Right cardiac atrium (tissue), 5 donors: ENCODE measurements at places on chromosomes 16 and 17. TPM values are rescaled to one million over a fixed set of nuclear protein-coding genes. Genes with fewer than 3 reads are reported as not detected.

DNA sequence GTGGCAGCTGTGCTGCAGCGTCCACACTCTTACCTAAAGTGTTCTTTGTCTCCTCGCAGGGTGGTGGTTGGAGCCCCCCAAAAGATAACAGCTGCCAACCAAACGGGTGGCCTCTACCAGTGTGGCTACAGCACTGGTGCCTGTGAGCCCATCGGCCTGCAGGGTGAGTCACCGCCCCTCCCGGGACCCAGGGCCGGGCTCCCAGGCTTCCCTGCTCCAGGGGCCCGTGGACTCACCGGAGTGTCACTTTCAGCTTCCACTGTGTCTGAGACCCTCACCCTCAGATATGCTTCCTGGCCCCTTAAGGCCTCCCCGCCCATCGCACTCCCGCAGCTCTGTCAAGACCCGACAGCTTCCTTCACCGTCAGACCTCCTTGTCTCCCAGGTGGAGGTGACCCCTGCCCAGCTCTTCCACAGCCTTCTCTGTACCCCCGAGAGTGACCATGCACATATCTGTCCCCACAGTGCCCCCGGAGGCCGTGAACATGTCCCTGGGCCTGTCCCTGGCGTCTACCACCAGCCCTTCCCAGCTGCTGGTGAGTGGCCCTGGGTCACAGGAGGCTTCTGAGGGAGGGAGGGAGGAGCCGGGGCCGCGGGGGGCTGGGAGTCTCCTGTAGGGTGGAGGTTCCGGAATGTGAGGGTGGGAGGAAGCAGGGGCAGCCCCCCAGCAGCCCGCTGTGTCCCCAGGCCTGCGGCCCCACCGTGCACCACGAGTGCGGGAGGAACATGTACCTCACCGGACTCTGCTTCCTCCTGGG lies 1.8 kb downstream of the ITGAX start:
- DNase-seq = no peak

HSF4 gene
- 70.0 TPM for total RNA-seq

GRCh38 chr17:73013816-73014663 lies 78.4 kb downstream of the SLC39A11 start:
- no peak for DNase-seq

GRCh38 chr16:3698941-3699340 lies 18.4 kb downstream of the TRAP1 start:
- DNase-seq = no peak

- DNase-seq = peak; percentile 78
These were observed 6.1 kb downstream of the DRG2 start for GRCh38 chr17:18093616-18094408.

CARD14 gene
- not detected for total RNA-seq

DNA sequence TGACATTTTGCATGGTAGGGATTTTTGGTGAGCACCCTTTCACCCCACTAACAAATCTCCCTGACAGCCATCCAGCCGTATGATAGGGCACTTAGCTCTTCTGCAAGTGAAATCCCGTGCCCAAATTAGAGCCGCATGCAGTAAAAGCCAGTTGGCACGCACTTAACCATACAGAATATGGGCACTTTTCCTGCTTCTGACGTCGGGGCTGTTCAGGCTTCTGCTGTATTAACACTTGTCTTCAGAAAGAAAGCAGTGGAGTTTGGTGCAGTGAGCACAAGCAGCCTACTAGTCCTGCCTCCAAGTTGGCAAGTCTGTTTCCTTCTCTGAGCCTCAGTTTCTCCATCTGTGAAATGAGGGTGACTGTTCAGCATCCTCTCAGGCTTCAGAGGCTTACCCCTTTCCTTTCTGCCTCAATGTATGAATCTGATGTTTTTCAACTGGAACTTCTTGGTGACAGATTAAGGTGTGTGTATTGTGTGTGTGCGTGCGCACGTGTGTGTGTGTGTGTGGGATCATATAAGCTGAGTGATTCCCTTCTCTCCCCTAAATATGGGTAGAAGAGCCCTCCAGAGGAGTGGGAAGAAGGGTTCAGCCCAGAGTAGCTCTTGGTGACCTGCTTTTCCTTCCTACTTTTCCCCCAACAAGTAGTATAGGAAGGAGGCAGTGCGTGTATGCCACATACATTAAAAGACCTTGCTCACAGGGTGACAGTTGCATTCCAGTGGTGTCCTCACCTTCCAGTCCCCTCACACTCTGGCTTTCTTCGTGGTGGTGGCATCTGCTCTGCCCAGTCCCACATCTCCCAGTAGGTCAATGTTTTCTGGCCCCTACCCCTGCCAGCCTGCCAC lies 19.0 kb downstream of the IGF2BP1 start:
- DNase-seq = no peak

DNA sequence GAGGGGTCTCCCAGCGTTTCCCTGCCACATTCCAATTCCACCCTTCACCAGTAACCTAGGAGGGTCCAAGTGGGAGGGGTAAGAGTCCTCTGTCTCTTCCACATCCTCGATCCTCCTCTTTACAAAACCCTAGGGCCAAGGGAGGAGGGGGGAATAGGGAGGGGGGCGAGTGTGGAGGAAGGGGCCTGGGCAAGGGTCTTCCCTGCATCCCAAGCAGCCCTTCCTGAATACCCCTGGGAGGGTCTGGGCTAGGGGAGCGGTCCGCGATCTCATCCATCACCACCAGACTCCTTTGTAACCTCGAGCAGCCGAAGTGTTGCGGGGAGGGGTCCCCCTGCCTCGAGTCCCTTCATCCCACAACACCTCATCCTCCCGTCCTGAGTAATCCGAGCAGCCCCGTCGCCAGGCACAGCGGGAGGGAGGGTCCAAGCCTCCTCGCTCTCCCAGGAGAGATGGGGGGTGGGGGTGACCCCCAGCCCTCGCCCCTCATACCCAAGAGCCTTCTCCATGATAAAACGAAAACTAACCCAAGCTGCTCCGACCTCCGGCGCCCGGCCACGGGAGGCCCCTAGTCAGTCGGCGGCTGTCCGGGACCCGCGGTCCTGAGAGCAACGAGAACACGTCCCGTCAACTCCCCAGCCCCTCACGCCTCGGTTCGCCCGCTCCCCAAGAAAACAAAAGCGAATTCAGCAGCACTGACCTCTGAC lies 502 bp downstream of the SMPD3 start:
- DNase-seq = no peak

DOC2B gene
- total RNA-seq = 2.3 TPM

- DNase-seq = no peak
These were observed 5.4 kb downstream of the CD2BP2 start for GRCh38 chr16:30349675-30350074.

TMEM100 gene
- 27.6 TPM for total RNA-seq

DNA sequence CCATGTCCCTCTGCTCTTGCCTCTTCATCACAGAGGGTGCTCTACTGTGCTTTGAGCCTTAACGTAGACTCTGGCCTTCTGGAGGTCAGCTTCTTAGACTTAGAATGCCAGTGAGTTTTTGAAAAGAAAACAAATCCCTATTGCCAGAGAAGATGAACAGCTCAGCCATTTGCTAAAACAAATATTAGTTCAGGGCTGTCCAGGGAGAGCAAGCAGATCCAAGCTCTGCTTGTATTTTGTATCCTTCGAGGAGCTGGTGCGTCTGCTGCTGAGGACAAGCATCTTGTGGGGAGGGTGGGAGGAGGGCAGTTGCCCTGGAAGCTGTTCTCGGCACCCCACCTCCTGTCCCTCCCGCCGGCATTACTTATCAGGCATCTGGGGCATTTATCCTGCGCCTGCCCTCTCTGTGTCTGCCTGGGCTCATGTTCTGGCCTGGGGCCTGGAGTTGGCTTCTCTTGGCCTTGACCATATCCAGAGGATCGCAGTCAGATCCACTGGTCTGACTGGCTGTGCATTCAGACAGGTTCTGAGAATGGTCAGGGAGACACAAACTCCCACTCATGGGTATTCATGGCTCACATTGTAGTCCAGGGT lies 173.1 kb upstream of the NLRP1 start:
- no peak for DNase-seq

DNA sequence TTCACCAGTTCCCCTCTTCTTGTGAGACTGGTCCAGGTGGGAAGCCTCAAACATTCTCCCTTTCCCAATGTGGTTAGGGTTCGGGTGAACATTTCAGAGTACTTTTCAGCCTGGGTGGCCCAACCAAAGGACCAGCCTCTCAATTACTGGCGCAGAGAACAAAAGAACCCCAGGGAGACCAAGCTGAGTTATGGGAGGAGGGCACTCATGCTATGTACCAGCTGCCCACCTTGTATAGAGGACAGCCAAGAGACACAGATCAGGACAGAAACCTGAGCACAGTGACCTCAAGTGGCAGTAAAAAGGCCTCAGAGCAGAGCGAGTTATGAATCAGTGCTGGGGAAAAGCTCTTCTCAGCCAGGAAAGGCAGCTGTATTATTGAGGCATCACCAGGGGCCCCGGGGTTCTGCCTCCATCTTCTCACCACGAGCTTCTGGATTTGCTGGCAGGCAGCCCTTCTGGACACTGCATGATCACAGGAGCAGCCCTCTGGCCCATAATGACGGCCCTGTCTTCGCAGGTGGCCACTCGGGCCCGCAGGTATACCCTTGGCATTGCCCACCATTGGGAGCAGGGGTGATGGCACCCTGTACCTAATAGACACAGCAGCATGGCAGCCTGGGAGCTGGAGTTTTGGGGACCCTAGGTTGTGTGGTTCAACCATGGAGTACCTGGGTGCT lies 3.8 kb downstream of the G6PC3 start:
- DNase-seq = no peak

PSMD7 gene
- 118 TPM for total RNA-seq

ATP2C2 gene
- not detected for total RNA-seq

DNA sequence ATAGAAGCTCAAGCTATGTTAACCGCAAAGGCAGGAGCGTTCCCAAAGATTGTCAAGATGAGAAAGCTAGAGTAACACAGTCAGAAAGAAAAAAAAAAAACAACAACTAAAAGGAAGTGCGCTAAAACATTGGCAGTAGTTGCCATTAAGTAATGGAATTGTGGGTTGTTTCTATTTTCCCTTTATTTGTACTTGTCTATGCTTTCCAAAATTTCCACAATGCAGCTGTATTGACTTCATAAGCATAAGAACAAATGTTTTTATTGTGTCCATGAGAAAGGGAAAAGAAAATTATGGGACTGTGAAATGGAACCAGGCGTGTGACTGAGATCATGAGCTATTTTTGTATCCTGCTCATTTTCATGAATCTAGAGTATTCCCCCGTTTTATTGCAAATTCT lies 153.4 kb downstream of the TMEM114 start:
- no peak for DNase-seq

- DNase-seq = no peak
These were observed 285.8 kb downstream of the NPIPA8 start for GRCh38 chr16:18050777-18051176.

- DNase-seq = peak; percentile 94
These were observed 9.1 kb downstream of the TFAP4 start for GRCh38 chr16:4263504-4264436.

CES4A gene
- total RNA-seq = 12.6 TPM

DNA sequence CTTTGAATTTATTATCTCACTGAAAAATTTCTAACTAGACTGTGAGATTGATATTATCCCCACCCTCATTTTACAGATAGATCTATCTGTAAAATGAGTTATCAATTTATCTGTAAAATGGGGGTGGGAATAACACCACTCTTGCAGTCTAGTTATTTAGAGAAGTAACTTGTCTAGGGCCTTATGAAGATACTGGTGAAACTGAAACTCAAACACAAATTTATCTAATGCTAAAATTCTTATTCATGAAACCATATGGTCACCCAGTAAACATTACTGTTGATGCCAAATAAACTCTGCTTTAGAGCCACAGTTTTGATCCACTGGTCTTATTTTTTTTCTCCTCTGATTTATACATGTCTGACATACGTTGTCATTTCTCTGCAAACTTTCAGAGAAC lies 52.1 kb upstream of the SMIM36 start:
- no peak for DNase-seq

DNA sequence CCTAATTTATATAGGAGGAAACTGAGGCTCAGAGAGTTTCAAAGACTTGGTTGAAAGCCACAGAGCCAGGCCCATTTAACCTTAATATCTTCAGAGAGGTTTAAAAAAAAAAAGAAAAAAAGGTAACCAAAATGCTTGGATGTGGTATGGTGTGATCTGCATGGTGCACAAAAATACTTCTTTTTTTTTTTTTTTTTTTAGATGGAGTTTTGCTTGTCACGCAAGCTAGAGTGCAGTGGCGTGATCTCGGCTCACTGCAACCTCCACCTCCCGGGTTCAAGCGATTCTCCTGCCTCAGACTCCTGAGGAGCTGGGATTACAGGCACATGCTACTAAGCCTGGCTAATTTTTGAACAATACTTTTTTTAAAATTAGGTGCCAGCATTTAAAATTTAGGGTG lies 101.8 kb downstream of the XYLT1 start:
- no peak for DNase-seq

DNA sequence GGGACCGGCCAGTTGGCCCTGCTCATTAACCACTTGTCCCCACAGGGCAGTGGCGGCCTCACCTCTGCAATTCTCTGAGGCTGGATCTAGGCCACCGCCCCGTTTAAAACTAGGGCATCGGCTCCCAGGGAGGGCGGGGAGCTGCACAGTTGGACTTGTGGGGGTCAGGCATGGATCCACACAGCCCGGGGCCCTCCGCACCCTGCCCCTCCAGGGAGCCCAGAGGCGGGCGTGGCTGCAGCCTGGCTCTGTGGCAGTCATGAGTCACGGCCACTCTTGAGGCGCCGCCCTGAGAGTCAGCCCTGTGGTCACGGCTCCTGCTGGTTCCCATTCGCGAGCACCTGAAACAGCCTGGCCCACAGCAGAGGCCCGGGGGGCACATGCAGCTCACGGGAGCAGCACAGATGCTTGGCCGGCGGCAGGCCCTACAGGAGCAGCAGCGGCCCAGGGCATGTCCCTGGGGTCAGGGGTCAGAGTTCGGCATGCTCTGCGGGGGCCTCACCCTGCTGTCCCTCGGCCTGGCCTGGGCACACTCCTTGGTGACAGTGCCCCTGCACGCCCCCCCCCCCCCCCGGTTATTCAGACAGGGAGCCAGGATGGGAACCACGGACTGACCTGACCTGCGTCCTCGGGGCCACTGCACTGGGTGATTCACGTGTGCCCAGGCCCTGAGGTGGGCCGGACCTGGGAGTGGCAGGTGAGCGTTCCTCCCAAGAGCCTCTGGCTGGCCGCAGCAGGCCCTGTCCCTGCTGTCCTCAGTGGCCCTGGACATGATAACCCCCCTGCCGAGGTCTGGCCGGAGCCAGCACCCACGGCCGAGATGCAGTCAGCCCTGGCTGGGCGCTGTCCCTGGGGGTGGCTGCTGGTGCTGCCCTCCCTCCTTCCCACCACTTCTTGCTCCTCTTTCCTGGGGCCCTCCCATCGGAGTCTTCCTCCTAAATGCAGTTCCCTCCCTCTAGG lies 8.2 kb downstream of the CAPN15 start:
- peak; percentile 61 for DNase-seq

- DNase-seq = no peak
These were observed 1.4 kb downstream of the BBS2 start for GRCh38 chr16:56518425-56518824.
